ENCODE measurements at places on chromosomes 2 and 18.
A peak's percentile ranks its signal among the peaks of the same experiment; 100 is the strongest.

GRCh38 chr2:231387904-231388724, 7.4 kb upstream of the B3GNT7 start:
- peak; percentile 43 for DNase-seq

DNA sequence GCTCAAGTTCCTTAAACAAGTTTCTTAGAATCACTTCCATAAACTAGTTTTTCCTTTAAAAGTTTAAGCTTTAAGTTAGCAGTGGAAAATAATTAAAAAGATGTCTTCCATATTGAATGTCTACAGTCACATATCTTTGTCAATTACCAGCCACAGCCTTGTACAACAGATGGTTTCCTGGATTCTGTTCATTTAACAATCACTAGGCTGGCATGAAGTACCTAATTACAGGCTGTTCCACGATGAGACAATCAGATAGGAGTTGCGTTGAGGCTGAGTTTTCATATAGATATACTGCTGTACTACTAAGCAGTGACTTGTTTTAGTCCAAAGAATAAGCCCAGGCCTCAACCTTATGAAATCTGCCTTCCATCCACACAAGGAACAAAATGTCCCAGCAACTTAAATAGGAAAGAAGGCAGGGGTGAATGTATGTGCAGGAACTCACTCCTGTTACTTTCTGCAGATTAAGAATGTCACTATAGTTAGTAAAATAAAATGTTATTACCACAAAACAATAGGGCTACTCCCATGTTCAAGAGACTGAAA, 131.0 kb downstream of the ZAP70 start:
- DNase-seq, result no peak

- DNase-seq, result peak; percentile 65
Observed at GRCh38 chr2:171482877-171483276, 39.4 kb upstream of the CYBRD1 start.

- DNase-seq, result no peak
Observed at GRCh38 chr18:48165111-48165866, 234.8 kb upstream of the SMAD2 start.

GRCh38 chr2:205077159-205077558, 531.9 kb downstream of the PARD3B start:
- no peak for DNase-seq

DNA sequence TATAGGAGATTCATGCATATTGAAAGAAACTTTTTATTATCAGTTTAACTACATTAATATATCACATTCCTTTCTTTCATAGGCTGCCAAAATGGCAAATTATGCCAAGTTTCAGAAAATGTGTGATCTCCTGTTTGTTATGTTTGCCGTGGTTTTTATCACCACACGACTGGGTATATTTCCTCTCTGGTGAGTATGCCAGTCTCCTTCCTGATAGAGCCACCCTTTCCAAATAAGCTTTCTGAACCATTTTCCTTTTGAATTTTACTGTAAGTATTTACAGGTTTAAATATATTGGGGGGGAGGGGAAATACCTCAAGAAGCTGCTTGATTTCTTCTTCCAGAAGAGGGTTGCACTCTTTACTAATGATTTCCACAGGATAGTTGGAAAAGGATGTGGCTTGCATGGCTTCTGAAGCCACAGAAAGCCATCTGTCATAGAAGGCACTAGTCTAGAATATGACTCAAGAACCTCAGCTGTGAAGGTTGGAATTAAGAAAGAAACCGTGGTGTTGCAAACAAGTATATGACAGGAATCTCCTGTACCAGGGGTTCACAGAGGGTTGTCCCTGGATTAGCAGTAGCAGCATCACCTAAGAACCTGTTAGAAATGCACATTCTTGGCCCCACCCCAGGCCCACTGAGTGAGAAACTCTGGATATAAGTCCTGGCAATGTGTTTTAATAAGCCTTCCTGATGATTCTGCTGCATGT, 84.5 kb upstream of the NOSTRIN start:
- DNase-seq, result no peak

DNA sequence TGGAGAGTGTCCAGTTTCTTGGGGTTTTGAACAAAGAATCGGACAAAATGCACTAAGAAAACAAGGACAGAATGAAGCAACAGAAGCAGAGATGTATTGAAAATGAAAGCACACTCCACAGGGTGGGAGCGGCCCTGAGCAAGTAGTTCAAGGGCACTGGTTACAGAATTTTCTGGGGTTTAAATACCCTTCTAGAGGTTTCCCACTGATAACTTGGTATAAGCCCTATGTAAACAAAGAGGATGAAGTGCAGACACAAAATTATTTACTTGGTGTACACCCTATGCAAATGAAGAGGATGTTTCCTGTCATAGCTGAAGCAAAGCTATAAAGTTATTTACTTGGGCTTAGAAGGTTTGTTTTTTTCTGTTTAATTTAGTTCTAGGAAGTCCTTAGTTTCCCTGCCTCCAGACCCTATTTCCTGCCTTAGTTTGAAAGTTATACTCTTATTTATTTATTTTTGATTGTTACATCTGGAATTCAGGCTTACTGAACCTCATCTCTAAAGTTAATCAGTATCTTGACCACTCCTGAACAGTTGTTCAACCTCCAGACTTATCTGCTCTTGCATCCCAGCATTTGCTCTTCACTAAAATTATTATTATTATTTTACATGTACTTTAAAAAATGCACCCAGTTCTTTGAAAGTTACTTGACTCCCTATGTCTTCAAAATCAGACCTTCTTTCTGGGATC, 193.5 kb downstream of the SPP2 start:
- no peak for DNase-seq

All from fibroblast of skin of right biceps (primary cell).